ENCODE measurements at places on chromosomes 1 and 21. TPM values are rescaled to one million over a fixed set of nuclear protein-coding genes. Genes with fewer than 3 reads are reported as not detected.

FAM110D gene
- not detected for total RNA-seq

GRCh38 chr1:241638099-241638682, 2.0 kb downstream of the CHML start:
- peaks cover 34% of the 10 kb centered on the region for H3K36me3 ChIP-seq
- H3K4me3 ChIP-seq: peak overlapping the region; percentile 77

DNA sequence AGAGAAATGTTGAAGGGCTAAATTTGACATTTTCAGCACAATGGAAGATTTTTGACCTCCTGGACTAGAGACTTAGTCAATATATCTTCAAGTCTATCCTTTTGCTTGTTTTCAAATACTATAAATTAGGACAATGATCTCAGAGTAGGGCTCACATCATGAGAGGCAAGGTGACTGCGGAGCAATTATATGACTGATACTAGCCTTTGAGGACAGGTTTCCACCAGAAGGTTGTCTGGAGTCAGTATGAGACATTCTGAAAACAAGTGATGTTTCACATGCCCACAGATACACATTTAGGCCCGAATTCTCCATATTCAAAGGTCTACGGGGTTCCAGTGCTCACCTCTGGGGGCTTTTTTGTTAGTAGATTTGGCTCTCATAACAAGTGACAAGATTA, 142.3 kb upstream of the SAMSN1 start:
- H3K27ac ChIP-seq: no peak overlapping the region
- no peak overlapping the region for H3K4me3 ChIP-seq
- peaks cover 29% of the 10 kb centered on the region for H3K4me1 ChIP-seq
- H3K36me3 ChIP-seq: no peaks in the 10 kb centered on the region
- H3K27me3 ChIP-seq: no peaks in the 10 kb centered on the region

DNA sequence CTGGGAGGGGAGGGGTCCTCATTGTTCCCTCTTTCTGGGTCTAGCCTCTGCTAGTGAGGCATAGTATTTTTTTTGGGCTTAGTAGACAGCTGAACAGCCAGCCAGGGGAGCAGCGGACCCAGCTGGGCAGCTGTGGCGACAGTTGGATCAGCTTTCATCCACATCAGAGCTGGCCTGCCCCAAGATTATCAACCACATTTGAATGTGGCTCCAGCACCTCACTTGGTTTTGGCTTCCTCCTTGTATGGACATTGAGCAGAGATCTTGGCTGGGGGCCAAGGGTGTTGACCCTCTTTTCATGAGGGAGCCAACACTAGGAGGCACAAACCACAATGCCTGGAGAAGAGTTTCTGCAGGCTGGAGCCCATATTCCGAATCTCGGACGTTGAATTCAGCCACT, 25.0 kb downstream of the WNT4 start:
- peak overlapping the region; percentile 24 for H3K27ac ChIP-seq
- peaks cover 4% of the 10 kb centered on the region for H3K36me3 ChIP-seq
- H3K27me3 ChIP-seq: no peaks in the 10 kb centered on the region
- DNase-seq: no peak
- peaks cover 10% of the 10 kb centered on the region for H3K4me1 ChIP-seq

MLLT11 gene
- 3.3 TPM for total RNA-seq

DNA sequence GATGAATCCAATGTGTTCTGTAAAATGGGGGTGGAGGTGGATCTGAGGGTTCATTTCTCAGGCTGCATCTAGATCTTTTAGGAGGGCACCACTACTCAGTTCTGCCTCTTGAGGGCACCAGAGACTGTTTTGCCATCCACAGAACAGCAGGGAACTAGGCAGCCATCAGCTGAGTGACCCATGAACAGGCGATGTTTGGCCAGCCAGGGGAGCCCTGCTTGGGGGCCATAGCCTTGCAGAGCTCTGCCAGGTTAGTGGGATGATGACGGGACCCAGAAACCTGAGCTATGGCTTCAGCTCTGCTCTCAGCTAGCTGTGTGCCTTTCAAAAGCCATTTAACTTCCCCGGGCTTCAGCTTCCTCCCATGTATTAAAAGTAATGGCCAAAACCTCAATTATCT, 13.4 kb upstream of the NOS1AP start:
- DNase-seq: peak; percentile 68
- no peak overlapping the region for H3K4me3 ChIP-seq
- H3K27me3 ChIP-seq: peaks cover 2% of the 10 kb centered on the region
- H3K27ac ChIP-seq: no peak overlapping the region
- no peaks in the 10 kb centered on the region for H3K36me3 ChIP-seq

CRNN gene
- total RNA-seq: not detected

- DNase-seq: no peak
- H3K27me3 ChIP-seq: no peaks in the 10 kb centered on the region
- H3K4me1 ChIP-seq: no peaks in the 10 kb centered on the region
- no peak overlapping the region for H3K27ac ChIP-seq
- H3K36me3 ChIP-seq: no peaks in the 10 kb centered on the region
These were observed 21.8 kb downstream of the ADORA1 start for GRCh38 chr1:203149188-203149840.

DNA sequence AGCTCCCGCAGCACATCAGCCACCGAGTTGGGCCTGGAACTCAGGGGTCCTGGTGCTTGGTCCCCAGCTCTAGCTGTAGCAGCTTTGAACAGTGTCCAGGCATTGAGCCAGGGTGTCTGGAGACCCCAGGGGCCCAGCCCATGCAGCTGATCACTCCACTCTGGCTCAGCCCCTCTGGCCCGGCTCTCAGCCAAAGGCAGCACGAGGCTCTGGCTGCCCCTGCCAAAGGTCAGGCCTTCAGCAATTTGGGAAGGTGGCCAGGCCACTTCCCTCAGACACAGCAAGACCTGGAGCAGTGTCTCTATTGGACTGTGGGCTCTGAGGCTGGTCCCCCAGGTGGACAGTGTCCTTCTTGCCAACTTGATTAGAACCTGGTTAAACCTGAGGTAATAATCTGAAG, 34.4 kb upstream of the RNF19B start:
- no peak overlapping the region for H3K27ac ChIP-seq
- H3K4me3 ChIP-seq: no peak overlapping the region
- H3K27me3 ChIP-seq: no peaks in the 10 kb centered on the region
- H3K4me1 ChIP-seq: peaks cover 10% of the 10 kb centered on the region
- no peak for DNase-seq

GBP6 gene
- total RNA-seq: 0.46 TPM

DNA sequence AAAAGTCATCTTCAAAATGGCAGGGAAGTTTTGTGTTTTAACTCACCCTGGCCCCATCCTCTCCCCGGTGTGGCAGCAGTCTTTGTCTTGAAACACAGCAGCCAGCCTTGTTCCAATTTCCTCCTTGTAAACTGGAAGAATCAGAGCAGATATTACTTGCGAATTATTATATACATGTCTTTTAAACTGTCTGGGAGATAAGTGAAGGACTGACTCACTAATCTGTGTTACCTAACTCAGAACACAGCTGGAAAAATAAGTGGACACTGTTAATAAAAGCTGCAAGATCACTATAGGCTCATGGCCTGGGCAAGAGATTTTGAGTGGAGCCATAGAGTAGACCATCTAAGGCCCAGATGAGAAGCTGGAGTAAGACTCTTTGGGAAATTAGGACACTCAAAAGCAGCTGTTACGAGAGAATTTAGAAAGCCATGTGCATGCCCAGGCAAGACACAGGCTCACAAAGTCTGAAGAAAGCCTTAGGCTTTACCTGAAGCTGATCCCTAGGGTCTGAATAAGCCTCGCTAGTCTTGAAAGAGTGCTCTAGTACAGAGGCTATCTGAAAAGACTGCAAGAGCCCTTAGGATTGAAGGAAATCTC, 233.0 kb upstream of the RAB4A start:
- peaks cover 7% of the 10 kb centered on the region for H3K27me3 ChIP-seq
- H3K4me1 ChIP-seq: peaks cover 30% of the 10 kb centered on the region
- no peak overlapping the region for H3K27ac ChIP-seq
- DNase-seq: no peak
- no peak overlapping the region for H3K4me3 ChIP-seq
- no peaks in the 10 kb centered on the region for H3K36me3 ChIP-seq

DNA sequence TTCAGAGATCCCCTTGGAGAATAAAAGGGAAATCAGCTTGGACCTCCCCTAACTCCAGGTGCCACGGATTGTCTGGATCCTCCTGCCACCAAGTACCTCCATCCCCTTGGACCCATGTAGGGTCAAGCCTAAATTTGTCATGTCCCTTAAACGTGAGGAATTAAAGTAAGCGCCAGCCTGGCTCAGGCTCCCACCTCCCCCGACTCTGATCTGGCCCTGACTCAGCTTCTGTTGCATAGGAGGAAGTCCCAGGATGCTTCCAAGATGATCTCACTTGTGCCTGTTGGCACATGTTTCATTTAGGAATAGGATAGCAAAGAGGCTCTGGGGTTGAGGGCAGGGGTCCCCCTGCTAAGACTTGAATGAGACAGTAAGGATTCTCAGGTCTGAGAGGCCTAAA, 231.9 kb upstream of the JUN start:
- H3K4me3 ChIP-seq: no peak overlapping the region
- H3K36me3 ChIP-seq: peaks cover 3% of the 10 kb centered on the region
- no peak for DNase-seq
- peaks cover 18% of the 10 kb centered on the region for H3K4me1 ChIP-seq
- peaks cover 3% of the 10 kb centered on the region for H3K27me3 ChIP-seq

PRKAA2 gene
- not detected for total RNA-seq

GRCh38 chr1:234498448-234499118, 19.6 kb upstream of the TARBP1 start:
- no peak overlapping the region for H3K4me3 ChIP-seq
- H3K27ac ChIP-seq: peak overlapping the region; percentile 80
- peaks cover 78% of the 10 kb centered on the region for H3K4me1 ChIP-seq
- DNase-seq: no peak
- H3K36me3 ChIP-seq: peaks cover 7% of the 10 kb centered on the region

Measured in activated CD4-positive, alpha-beta T cell treated with anti-CD3 and anti-CD28 coated beads for 36 hours (primary cell).